Mesenteric fat pad (tissue), 1 donor: ENCODE measurements at places on chromosomes 3 and 15. TPM values are rescaled to one million over a fixed set of nuclear protein-coding genes. Genes with fewer than 3 reads are reported as not detected.

DNA sequence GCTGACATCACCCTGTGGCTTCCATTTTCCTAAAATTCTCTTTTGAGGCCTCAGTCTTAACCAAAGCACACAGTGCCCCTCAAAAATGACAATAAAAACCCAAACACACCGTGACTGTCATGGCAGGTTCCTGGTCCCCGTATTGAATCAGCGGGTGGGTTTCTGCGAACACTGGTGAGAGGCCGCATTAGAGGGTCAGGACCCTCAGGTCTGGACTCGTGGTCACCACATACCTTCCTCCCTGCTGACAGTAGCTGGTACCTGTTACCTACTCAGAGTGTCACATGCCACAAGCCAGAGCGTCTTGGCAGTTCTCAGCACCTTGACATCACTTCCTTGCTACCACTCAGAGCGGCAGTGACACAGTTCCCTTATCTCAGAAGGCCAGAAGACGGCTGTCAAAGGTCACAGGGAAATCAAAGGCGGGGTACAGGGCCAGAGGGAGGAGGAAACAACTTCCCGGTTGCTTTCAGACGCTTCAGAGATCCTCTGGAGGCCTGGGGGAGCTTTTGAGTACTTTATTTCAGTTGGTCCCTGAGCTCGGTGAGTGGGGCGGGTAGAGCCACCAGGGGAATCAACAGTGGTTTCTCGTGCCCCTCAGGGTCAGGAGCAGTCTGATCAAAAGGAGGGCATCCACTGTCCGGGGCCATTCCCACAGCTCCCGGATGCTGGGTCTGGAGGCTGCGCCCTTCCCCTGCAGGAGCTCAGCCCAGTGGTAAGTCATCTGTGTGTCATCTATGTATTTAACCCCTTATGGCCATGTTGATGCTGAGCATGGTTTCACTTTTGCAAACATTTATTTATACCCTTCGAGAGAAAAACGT lies at the start of the genes CCR5AS and CCRL2:
Gene CCR5AS, minus strand, starts transcription at position 279 of the 824 bp plus-strand sequence.
Gene CCRL2, plus strand, starts transcription at position 472 of the 824 bp plus-strand sequence. CDS start 821 bp downstream, outside the sequence.
- DNase-seq, result no peak

DNA sequence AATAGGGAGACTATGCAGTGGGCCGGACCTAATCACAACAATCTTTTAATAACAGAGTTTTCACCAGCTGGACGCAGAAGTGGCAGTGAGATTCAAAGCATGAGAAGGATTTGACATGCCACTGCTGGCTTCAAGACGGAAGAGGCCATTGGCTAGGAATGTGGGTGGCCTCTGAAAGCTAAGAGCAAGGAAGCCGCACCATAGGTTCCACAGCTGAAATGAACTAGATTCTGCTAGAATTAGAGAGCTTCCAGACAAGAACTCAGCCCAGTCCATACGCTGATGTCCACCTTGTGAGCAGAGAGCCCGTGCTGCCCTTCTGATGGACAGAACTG lies 6.9 kb upstream of the NCBP2 start:
- no peak for DNase-seq

DNA sequence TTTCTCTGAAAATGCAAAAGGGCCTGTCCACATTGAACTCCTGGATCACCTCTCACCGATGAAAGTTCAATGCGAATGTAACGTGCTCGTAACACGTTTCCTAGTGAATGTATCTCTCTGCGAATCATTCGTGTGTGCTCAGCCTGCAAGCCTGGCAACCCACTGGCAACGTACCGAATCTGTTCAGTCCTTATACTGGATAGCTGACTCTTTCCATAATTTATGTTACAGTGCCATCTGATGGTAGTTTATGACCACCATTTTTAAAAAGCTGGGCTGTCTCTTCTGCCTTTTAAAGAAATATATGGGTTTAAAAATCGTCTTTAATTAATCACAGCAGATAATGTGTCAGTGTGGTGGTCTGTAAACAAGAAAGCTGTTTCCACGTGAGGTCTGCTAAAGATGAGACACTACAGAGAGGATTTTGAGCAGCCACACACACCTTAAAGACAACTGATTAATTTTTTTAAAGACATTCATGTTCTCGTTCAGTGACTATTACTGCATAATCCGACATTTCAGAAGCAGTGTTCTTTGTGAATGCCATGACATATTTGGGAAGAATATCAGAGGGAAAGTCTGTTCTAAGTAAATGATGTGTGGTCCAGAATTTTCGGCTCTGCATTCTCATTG lies 69.4 kb upstream of the FOXP1 start:
- no peak for DNase-seq

Gene TM4SF1
- total RNA-seq, result 87.8 TPM

Gene CLSTN2
- total RNA-seq, result 44.1 TPM

Gene CLDN1
- total RNA-seq, result 0.10 TPM

- DNase-seq, result no peak
These were observed 44.6 kb downstream of the PLCL2 start for GRCh38 chr3:16929311-16929710.

DNA sequence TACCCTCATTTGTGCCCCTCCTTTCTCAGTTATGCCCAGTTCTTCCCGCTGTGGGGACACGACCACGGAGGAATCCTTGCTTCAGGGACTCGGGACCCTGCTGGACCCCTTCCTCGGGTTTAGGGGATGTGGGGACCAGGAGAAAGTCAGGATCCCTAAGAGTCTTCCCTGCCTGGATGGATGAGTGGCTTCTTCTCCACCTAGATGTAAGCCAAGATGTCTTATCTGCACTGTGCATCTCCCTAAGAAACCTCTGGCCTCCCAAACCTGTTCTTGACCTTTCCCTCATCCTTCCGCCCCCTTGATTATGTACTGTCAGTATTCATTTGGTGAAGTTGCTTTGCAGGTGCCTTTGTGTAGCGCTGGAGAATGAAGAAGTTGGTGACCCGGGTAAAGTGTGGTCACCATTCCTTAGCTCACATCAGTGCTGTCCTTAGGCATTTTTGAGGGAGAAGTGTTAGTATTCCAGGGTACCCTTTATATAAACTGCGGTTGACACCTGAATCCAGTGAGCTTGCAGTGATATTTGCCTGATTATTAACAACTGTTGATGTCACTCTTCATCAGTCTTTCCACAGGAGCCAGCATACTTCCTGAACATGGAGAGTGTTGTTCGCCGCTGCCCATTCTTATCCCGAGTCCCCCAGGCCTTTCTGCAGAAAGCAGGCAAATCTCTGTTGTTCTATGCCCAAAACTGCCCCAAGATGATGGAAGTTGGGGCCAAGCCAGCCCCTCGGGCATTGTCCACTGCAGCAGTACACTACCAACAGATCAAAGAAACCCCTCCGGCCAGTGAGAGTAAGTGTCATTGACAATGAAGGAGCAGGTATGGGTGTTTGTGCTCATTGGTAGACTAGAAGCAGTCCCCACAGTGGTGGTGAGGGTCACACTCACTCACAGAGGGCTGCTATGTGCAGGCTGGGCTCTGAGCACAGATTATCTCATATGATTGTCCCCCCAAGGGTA lies 966 bp downstream of the ALAS1 start:
- no peak for DNase-seq
